ENCODE measurements at places on chromosomes 1 and 21.
A peak's percentile ranks its signal among the peaks of the same experiment; 100 is the strongest.

DNA sequence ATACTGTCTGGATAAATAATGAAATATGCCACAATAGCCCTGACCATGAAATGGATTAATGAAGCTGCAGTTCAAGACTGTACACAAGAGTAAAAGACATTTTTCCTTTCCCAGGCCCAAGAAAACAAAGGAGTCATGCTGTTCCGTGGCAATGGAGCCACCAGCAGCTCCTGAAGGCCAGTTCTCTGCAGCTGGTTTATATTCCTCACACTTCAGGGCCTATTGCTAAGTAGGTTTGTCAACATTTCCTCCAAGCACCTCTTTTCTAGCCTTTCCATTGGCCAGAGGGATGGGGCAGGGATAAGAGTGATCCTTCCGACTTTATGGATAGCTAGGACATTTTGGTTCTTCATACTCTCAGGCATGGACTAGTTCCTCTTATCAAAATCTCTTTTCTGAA lies 24.2 kb upstream of the RGL1 start:
- ATAC-seq, result peak; percentile 54

- ATAC-seq, result no peak
These were observed 79.8 kb upstream of the F3 start for GRCh38 chr1:94621395-94621794.

- ATAC-seq, result no peak
These were observed 4.0 kb downstream of the AMPD2 start for GRCh38 chr1:109623601-109624161.

- no peak for ATAC-seq
These were observed 240.5 kb upstream of the MAP1LC3C start for GRCh38 chr1:242239398-242239797.

- ATAC-seq, result no peak
These were observed 885 bp downstream of the AHCYL1 start for GRCh38 chr1:109985247-109986053.

- ATAC-seq, result peak; percentile 35
These were observed 100.9 kb downstream of the TSEN15 start for GRCh38 chr1:184152434-184152898.
